Activated CD4-positive, alpha-beta T cell treated with anti-CD3 and anti-CD28 coated beads for 36 hours (primary cell): ENCODE measurements at places on chromosomes 6 and 20. TPM values are rescaled to one million over a fixed set of nuclear protein-coding genes. Genes with fewer than 3 reads are reported as not detected.
A peak's percentile ranks its signal among the peaks of the same experiment; 100 is the strongest.

DNA sequence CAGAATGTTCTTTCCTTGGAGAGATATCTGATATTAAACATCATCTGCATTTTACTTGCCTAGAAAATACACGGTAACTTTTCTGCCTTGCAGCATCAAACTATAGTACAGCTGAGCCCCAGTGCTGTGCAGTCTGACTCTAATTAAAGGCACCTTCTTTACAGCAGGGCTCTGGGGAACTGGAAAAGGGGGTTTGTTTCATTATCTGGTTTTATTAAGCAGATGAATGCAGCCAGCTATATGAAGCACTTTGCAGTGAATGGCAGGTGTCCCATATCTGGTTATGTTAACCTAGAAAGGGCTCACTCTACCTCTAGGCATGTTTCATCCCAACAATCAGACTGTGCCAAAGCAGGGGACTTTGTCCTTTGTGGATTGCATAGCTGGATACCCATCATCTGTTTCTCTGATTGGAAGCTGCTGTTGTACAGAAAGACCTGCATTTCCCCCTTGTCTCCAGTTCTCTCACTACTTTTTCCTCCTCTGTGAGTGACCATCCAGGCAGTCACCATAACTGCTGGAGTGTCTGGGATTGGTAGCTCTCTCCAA is 39.6 kb upstream of the CMTR1 start:
- no peak overlapping the region for H3K27ac ChIP-seq
- H3K36me3 ChIP-seq: peaks cover 8% of the 10 kb centered on the region
- peaks cover 2% of the 10 kb centered on the region for H3K27me3 ChIP-seq
- H3K4me1 ChIP-seq: no peaks in the 10 kb centered on the region
- DNase-seq: no peak
- H3K4me3 ChIP-seq: no peak overlapping the region

ADGRB3 gene
- not detected for total RNA-seq

DNA sequence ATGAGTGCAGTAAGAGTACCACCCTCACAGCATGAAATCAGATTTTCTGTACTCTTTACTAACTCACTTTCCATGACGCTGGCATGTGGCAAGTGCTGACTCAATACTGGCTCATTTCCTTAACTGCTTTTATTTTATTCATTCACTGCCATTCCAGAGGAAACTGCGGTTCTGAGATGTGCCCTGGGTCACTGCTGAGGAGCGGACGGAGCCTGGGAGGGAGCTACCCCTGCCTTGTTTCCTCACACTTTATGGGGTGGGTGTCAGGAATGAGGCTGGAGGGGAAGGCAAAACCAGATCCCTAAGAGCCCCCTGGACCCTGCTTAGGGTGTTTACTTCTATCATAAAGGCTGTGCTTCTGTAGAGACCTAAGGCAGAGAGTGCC is 14.4 kb downstream of the NT5E start:
- peaks cover 77% of the 10 kb centered on the region for H3K4me1 ChIP-seq
- H3K27me3 ChIP-seq: peaks cover 4% of the 10 kb centered on the region
- peak overlapping the region; percentile 46 for H3K4me3 ChIP-seq

SLC2A10 gene
- not detected for total RNA-seq

DNA sequence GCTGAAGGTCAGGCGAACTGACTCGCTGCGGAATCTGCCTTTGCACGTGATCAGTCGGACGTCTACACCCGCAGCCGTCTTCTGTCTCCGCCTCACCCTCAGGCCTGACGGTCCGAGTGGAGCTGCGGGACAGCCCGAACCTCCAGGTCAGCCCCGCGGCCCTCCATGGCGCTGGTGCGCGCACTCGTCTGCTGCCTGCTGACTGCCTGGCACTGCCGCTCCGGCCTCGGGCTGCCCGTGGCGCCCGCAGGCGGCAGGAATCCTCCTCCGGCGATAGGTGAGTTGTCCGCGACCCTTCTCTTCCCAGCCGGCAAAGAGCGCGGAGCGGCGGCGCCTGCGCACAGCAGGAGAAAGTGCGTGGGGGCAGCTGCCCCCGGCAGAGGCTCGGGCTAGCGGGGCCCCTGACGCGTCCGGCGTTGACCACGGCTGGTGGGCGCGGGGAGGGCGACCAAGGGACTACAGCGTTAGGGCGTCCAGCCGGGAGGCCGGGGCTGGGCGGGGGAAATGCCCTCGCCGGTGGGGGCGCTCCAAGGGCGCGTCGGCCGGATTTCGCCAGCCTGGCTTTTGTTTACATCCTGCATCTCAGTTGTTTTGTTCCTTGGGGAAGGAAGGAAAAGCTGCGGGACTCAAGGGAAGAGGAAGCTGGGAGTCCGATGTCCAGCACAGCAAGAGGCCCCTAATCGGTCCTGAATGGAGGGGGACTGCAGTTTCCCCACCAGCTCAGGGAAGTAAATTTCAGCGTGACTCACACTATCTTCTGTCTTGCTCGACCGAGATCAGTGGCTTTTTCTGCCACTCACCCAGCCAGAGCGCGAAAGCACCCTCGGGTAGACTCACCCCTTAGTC is at the start of gene SMPDL3A:
Gene SMPDL3A (plus strand): TSS at position 77 of the 846 bp plus-strand sequence. CDS start 89 bp downstream, at position 166.
- DNase-seq: peak; percentile 49
- peak within 1 kb of the TSS; percentile 72 for H3K4me3 ChIP-seq
- H3K36me3 ChIP-seq: no peaks in the 10 kb centered on the region
- H3K4me1 ChIP-seq: peaks cover 16% of the 10 kb centered on the region

DNA sequence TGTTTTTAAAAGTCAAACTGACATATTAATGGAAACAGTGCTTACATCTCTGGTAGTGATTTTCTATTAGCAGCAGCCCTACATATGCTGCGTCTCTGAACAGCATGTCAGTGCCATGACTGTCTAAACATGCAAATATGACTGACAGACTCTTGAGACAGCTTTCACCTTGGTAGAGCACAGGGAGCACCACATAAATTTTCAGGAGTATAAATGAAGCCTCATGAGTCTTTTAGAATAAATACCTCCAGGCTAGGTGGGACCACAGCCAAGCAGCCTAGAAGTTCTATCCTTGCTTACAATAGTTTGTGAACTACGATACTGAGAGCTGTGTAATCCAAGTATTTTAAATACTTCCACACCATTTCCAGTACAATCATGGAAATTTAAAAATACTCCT is 410.7 kb upstream of the RUNX2 start:
- no peak overlapping the region for H3K27ac ChIP-seq
- no peaks in the 10 kb centered on the region for H3K27me3 ChIP-seq
- peaks cover 20% of the 10 kb centered on the region for H3K4me1 ChIP-seq
- no peak for DNase-seq
- no peak overlapping the region for H3K4me3 ChIP-seq
- H3K36me3 ChIP-seq: peaks cover 11% of the 10 kb centered on the region

DNA sequence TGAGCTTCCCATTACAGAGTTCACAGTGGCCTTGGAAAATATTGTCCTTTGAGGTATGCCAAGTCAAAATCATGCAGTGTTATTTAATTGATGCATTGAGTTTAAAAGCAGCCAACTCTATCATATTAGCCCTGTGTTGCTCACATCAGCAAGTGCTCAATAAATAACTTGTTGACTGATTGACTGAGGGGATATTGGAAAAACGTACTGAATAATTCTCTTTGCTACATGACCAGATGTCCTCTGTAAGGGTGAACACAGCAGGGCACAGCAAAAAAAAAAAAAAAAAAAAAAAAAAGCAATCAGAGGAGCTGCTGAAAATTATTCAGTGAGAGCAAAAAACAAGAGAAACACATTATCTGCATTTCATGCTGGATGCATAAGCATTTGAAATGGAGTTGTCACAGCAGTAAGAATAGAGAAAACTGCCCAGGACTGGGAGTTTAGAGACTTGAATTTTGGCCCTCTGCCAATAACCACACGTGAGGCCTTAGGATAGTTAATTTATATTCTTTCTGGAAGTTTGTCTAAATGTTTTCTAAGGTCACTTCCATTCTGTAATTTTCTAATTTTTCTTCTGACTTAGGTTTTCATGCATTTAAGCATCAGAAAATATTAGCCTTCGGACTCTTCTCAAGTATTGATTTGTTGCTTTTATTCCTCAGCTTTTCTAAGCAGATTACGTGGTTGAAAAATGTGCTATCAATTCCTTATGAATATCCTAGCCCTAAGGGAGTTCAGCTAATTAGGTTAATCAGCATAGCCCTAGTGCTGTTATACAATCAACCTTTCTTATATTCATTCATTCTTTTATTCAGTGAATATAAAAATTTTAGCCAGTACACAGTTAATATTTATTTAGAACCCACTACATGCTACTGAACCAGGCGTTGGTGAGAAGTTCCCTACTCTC is 246.8 kb upstream of the STXBP5 start:
- H3K27me3 ChIP-seq: no peaks in the 10 kb centered on the region
- no peaks in the 10 kb centered on the region for H3K4me1 ChIP-seq
- no peak overlapping the region for H3K4me3 ChIP-seq
- no peak overlapping the region for H3K27ac ChIP-seq

DNA sequence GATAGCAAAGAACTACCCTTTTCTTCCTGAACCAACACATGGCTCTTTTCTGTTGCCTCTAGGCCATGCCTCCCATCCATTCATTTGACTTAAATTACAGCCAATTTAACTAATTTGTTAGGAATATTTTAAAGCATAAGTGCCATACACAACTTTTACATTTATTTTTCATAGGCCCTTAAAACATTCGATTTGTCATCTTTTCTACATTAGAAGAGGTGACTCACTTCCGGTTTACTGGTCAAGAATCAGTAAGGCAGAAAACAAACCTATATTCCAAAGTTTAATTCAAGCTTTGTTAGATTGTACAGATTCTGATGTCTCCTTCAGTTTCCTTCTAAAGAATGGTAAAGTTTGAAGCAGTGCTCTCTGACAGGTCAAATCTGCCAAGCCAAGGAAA is 344.3 kb downstream of the SAMD5 start:
- H3K27ac ChIP-seq: no peak overlapping the region
- H3K4me3 ChIP-seq: no peak overlapping the region
- peaks cover 5% of the 10 kb centered on the region for H3K27me3 ChIP-seq
- H3K4me1 ChIP-seq: no peaks in the 10 kb centered on the region
- DNase-seq: no peak
- no peaks in the 10 kb centered on the region for H3K36me3 ChIP-seq

- peaks cover 39% of the 10 kb centered on the region for H3K4me1 ChIP-seq
- no peaks in the 10 kb centered on the region for H3K27me3 ChIP-seq
- peaks cover 2% of the 10 kb centered on the region for H3K36me3 ChIP-seq
- peak; percentile 5 for DNase-seq
- peak overlapping the region; percentile 88 for H3K27ac ChIP-seq
Observed at GRCh38 chr6:145964948-145965366, 799 bp upstream of the SHPRH start.

GRCh38 chr6:148954461-148954860 is 207.6 kb downstream of the UST start:
- no peak for DNase-seq
- no peaks in the 10 kb centered on the region for H3K4me1 ChIP-seq
- no peaks in the 10 kb centered on the region for H3K27me3 ChIP-seq
- H3K36me3 ChIP-seq: peaks cover 1% of the 10 kb centered on the region

MPIG6B gene
- total RNA-seq: not detected

GRCh38 chr20:40945189-40945588 is 83.4 kb upstream of the TOP1 start:
- DNase-seq: no peak
- H3K27me3 ChIP-seq: peaks cover 3% of the 10 kb centered on the region
- no peak overlapping the region for H3K4me3 ChIP-seq
- no peaks in the 10 kb centered on the region for H3K4me1 ChIP-seq

DNA sequence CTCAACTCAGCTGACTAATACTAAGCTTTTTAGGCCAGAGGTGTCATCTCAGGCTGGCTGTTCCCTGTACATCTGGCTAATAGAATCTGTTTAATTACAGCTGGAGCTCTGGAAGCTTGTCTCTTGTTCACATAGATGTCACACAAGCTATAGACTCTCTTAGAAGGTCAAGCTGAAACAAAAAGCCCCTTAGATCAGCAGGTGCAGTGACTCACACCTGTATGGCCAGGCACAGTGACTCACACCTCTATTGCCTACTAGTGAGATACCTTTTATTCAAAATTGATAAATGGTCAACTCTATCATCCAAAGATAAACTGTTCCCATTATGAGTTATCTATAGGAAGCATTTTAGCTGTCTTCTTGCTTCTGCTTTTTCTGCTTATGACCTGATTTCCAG is 29.9 kb upstream of the MTHFD1L start:
- no peak for DNase-seq
- H3K36me3 ChIP-seq: peaks cover 2% of the 10 kb centered on the region
- H3K27me3 ChIP-seq: no peaks in the 10 kb centered on the region
- no peak overlapping the region for H3K27ac ChIP-seq
- no peak overlapping the region for H3K4me3 ChIP-seq

SLC22A1 gene
- 1.2 TPM for total RNA-seq

DNA sequence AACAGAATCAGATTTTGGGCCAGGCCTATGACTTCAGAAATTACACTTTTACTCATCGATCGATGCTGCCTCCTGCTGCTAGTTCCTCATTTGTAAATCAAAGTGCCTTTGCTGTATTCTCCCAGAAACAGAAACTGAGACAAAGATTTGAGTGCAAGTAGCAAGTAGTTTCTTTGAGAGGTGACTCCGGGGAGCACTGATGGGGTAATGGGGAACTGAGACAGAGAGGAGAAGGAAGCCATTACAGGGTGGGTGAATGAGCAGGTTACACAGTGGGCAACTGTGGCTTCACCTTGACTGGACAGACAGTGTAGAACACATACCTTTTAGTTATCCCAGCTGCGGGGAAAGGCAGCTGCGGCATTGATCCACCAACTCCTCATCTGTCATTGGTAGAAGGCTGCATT is 9.7 kb upstream of the CD40 start:
- no peaks in the 10 kb centered on the region for H3K36me3 ChIP-seq
- H3K27me3 ChIP-seq: peaks cover 41% of the 10 kb centered on the region
- H3K27ac ChIP-seq: no peak overlapping the region

DNA sequence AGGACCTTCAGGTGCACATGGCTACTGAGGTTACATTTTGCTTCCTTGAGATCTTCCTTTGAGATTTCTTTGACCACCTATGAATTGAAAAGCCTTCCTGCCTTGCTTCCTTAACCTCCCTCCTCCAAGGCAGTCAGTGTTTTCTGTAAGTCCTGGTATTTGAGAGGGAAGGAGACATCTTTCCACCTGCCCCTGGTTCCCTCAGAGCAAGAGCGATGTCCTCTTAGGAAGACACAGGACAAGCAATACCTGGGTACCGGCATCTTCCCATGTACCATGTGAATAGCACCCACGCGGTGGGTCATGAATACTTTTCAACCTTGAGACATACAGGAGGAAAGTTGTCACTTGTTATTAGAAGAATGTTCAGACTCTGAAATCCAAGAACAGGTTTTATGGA is 37.1 kb downstream of the GINS1 start:
- H3K4me3 ChIP-seq: no peak overlapping the region
- no peak overlapping the region for H3K27ac ChIP-seq
- DNase-seq: no peak

DNA sequence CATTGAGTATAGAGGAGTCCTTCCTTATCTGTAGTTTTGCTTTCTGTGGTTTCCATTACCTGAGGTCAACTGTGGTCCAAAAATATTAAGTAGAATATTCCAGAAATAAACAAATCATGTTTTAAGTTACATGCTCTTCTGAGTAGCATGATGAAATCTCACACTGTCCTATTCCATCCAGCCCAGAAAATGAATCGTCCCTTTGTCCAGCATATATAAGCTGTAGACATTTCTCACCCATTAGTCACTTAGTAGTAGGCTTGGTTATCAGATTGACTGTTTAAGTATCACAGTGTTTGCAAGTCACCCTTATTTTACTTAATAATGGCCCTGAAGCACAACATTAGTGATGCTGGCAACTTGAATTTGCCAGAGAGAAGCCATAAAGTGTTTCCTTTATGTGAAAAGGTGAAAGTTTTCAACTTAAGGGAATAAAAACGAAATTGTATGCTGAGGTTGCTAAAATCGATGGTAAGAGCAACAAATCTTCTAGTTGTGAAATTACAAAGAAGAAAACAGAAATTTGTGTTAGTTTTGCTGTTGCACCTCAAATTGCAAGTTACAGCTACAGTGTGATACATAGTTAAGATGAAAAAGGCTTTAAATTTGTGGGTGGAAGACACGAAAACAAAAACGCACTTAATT is 198.6 kb upstream of the SIM1 start:
- H3K4me1 ChIP-seq: peaks cover 11% of the 10 kb centered on the region
- H3K27ac ChIP-seq: no peak overlapping the region
- no peak overlapping the region for H3K4me3 ChIP-seq

PMEPA1 gene
- total RNA-seq: 1.6 TPM
